ENCODE measurements at places on chromosomes 3 and 15. TPM values are rescaled to one million over a fixed set of nuclear protein-coding genes. Genes with fewer than 3 reads are reported as not detected.
A peak's percentile ranks its signal among the peaks of the same experiment; 100 is the strongest.

DNA sequence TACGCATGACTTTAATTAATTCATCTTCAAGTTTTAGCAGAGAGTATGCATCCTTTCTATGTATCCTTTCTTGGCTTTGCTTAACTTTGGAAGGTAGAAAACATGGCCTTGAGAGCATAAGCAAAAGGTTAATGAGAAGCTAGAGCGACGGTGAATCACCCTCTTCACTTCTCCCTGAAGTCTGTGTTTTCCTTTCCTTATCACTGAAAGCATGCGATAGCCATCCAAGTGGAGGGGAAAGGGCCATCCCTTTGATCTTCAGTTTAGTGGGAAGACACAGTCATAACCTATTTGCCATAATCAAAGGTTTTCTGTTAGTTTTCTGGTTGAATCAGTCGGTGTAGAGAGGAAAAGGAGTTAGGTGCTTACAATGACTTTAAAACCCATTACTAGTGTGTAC lies 354.0 kb upstream of the ROBO2 start:
- no peaks in the 10 kb centered on the region for H3K36me3 ChIP-seq
- no peak overlapping the region for H3K27ac ChIP-seq
- no peak for DNase-seq
- H3K27me3 ChIP-seq = no peaks in the 10 kb centered on the region

DNA sequence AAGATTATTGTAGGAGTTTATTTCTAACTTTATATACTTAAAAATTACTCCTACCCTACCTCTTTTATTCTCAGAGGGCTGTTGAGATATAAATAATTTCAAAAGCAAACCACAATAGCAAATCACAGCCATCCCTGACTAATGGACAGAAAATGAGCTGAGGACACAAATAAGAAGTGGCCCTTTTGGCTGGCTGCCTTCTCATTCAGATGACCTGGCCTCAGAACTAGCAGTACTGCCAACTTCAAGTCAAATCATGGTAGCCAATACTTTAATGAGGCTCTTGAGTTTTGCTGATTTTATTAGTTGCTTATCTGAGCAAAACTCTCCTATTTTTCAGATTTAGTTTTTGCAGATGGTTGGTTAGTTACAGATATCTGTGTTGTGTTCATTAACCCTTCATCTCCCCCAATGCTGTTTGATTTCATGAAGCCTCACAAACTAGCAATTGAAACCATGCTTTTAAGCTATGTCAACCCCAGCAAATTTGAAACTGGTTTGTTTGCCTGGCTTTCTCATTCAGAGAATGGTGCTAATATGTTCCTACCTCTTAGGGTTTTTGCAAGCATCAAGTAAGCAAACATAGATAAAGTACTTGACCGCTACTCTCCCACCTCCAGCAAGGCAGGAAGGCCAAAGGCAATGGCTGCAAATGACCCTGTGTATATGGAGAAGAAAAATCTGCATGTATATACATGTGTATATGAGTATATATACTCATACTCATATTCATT lies 73.4 kb upstream of the HACD2 start:
- H3K4me3 ChIP-seq = no peak overlapping the region
- no peaks in the 10 kb centered on the region for H3K27me3 ChIP-seq
- H3K36me3 ChIP-seq = no peaks in the 10 kb centered on the region
- peak overlapping the region; percentile 81 for H3K27ac ChIP-seq
- DNase-seq = no peak

GRCh38 chr15:58077427-58077826 lies 11.9 kb upstream of the ALDH1A2 start:
- no peak overlapping the region for H3K4me3 ChIP-seq
- no peaks in the 10 kb centered on the region for H3K27me3 ChIP-seq
- no peak for DNase-seq
- no peaks in the 10 kb centered on the region for H3K36me3 ChIP-seq
- no peak overlapping the region for H3K27ac ChIP-seq

- H3K4me1 ChIP-seq = no peaks in the 10 kb centered on the region
- no peaks in the 10 kb centered on the region for H3K36me3 ChIP-seq
- H3K4me3 ChIP-seq = no peak overlapping the region
- H3K27me3 ChIP-seq = no peaks in the 10 kb centered on the region
- DNase-seq = no peak
- H3K27ac ChIP-seq = no peak overlapping the region
These were observed 1144.2 kb downstream of the ROBO2 start for GRCh38 chr3:78183906-78184599.

DNA sequence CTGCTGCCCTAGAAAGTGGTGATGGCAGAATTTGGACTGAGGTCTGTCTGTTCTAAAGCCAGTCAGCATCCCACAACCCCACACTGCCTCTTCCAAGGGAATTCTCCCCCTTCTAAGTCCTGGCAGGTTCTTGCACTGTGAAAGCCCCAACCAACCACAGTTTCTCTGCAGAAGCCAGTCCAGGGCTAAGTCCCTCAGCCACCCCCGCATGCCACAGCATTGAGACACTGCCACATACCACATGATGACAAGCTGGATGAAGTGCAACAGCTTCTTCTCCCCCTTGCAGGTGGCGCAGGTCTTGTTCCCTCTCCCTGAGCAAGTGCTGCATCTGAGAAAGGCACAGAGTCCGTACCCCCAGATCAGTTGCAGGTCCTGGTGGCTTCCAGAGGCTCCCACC lies 18.6 kb downstream of the SSUH2 start:
- H3K27ac ChIP-seq = no peak overlapping the region
- no peaks in the 10 kb centered on the region for H3K36me3 ChIP-seq
- H3K4me1 ChIP-seq = peaks cover 17% of the 10 kb centered on the region
- no peak overlapping the region for H3K4me3 ChIP-seq
- no peaks in the 10 kb centered on the region for H3K27me3 ChIP-seq
- DNase-seq = no peak

DNA sequence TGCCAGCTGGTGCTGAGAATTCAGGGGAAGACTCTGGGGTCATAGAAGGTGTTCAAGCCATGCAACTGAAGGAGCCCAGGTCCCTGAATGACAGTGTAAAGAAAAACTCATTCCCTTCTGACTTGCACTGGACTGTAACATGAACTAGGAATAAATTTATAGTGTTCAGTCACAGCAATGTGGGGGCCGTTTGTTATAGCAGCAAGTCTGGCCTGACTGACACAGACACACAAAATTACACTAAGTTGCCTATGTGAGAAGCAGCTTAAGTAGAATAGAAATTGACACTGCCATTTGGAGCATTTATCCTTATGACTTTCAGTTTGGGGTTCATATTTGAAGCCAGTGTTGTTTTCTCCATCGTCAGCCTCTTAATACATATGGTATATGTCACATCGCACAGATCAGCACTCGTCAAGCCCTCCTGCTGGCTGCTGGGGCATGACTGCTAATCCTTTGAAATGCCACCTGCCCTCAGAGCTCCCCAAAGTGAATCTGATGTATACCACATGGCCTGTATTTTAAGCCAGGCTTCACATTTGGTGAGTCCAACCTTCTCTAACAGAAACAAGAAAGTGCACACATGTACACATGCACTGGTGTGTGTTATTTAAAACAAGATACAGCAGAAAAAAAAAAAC lies 17.1 kb upstream of the HEG1 start:
- no peaks in the 10 kb centered on the region for H3K4me1 ChIP-seq
- no peak overlapping the region for H3K27ac ChIP-seq
- H3K27me3 ChIP-seq = no peaks in the 10 kb centered on the region

DNA sequence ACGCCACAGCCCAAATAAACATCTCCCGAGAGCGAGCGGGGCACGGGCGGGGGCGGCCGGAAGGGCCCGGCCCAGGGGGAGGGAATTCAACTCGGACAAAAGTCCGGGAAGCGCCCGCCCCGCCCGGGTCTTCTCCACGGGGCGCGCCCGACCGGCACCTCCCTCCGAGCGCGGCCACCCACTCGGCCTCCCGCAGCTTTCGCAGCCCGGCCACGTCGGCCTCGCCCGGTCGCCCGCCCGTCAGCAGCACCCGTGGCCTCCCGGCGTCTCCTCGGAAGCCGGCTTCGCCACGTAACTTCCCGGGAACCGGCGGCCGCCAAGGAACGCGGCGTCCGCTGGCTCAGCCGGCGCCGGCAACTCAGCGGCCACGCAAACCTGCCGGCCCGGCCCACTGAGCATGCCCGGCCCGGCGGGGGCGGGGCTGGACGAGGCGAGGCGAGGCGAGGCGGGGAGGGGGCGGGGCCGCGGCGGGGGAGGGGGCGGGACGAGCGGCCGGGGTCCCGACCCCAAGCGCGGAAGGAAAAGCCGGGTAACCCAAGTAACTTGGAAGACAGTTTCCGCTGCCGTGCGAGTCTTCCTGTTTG lies at the start of gene TJP1:
TSS of gene TJP1 (minus strand) at position 369 of the 584 bp plus-strand sequence. CDS start 440 bp downstream, outside the sequence.
- H3K27ac ChIP-seq = peak within 1 kb of the TSS; percentile 96
- no peaks in the 10 kb centered on the region for H3K36me3 ChIP-seq
- H3K27me3 ChIP-seq = no peaks in the 10 kb centered on the region
- DNase-seq = no peak

GRCh38 chr3:136093771-136094170 lies 102.4 kb downstream of the MSL2 start:
- peaks cover 63% of the 10 kb centered on the region for H3K36me3 ChIP-seq
- H3K4me3 ChIP-seq = no peak overlapping the region
- no peak for DNase-seq

- H3K36me3 ChIP-seq = no peaks in the 10 kb centered on the region
- no peak overlapping the region for H3K27ac ChIP-seq
- no peaks in the 10 kb centered on the region for H3K27me3 ChIP-seq
- DNase-seq = no peak
These were observed 505.6 kb upstream of the THBS1 start for GRCh38 chr15:39075311-39075710.

DNA sequence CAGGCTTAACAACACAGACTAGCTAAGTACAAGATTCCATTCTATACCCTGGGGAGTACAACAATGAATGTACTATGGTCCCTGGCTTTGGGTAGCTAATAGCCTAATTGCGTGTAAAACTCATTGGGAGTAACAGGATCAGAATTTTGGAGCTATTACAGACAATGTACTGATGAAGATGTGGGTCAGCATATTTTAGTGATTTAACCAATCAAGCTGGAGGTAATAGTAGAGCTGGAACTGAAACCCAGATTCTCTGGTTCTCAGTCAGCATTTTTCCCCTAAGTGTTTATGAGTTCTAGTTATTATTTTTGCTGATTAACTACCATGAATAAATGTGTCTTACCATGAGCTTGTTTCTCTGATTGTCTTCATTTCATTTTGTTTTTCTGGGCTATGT lies 578.7 kb downstream of the NLGN1 start:
- no peak overlapping the region for H3K27ac ChIP-seq
- no peak overlapping the region for H3K4me3 ChIP-seq
- no peaks in the 10 kb centered on the region for H3K4me1 ChIP-seq
- DNase-seq = no peak
- no peaks in the 10 kb centered on the region for H3K36me3 ChIP-seq

DNA sequence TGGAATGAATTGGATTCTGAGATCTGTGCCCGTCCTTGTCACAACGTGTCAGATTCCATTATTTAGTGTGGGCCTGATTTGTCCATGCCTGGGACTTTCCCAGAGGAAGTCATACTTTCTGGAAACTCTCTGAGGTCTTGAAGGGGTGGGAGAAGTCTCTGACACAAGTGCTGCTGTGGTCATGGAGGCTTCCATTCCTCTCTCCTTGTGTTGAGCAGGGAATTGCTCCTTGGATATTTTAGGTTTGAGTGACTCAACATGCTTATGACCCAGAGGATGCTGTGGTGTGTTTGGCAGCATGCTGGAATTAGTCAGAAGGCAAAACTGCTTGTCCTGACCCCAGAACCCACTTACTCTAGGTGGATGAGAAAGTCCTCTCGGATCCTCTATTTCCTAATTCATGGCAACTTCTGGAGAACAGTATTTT lies 132.1 kb downstream of the LPP start:
- H3K4me1 ChIP-seq = no peaks in the 10 kb centered on the region

Gene CFAP100
- not detected for total RNA-seq

Gene NUSAP1
- total RNA-seq = 26.5 TPM

Gene ZKSCAN7
- 0.97 TPM for total RNA-seq

Gene WDR93
- total RNA-seq = not detected

All from esophagus squamous epithelium (tissue), 5 donors.